ENCODE measurements at places on chromosomes 1 and 21.

DNA sequence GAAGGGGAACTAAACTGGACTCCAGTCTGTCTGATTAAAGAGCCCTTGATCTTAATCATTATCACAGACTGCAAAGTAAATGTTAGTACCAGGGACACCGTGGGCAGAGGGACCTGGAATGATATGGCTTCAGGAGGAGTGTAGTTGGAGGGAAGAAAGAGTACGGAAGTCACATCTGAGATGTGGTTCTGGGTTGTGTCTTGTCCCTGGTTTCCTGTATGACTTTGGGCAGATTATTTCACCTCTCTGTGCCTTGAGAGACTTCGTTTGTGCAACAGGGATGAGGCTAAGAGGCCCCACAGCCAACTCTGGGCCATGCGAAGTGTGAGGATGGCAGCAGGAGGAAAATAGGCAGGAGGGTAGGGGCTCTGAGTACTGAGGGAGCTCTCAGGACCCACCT, 76.1 kb upstream of the SLC2A1 start:
- no peak for DNase-seq

DNA sequence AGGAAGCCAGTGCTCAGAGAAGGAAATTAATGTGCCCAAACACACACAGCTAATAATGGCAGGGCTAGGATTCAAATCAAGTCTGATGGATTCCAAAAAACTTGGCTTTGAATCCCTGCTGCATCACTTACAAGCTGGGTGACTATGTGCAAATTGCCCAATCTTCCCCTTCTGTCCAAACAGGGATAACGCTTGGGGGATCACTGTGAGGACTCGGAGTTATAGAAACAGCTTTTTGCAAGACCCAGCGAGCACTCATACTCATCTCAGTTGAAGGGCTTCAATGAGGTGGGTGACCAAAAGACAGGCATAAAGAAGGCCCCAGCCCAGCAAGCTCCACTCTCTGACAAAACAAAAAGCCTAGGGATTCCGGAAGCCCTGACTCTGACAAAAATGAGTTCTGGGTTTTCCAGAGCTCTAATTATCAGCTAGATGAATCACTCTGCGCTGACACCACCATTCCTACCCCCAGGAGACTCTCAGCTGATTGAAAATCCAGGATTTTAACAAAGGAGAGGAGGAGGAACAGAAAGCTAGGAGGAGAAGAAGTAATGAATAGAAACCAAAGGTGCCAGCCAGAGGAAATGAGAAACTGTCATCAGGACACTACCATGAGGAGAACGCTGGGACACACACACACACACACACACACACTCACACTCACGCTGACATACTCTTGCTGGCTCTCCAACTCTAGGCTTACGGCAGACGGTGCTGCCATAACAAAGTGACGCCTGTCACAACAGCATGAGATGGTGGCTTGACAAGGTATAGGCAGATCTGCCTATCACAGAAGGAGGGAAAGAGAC, 1.6 kb upstream of the STK40 start:
- DNase-seq: no peak

DNA sequence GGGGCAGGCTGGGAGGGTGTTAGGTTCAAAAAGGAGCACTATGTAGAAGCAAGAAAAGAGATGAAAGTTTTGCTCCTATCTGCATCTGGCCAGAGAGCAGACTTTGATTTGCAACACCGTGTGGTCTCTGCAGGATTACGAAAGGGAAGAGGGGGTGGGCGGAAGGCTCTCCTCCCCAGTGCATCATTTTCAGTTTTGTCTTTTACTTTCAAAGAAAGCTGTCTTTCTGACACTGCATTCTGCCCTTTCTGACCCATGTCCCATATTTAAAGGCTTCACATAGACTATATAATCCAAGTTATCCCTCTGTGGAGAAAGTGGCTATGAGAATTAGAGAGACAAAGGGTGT, 126.5 kb downstream of the RHOU start:
- DNase-seq: no peak

DNA sequence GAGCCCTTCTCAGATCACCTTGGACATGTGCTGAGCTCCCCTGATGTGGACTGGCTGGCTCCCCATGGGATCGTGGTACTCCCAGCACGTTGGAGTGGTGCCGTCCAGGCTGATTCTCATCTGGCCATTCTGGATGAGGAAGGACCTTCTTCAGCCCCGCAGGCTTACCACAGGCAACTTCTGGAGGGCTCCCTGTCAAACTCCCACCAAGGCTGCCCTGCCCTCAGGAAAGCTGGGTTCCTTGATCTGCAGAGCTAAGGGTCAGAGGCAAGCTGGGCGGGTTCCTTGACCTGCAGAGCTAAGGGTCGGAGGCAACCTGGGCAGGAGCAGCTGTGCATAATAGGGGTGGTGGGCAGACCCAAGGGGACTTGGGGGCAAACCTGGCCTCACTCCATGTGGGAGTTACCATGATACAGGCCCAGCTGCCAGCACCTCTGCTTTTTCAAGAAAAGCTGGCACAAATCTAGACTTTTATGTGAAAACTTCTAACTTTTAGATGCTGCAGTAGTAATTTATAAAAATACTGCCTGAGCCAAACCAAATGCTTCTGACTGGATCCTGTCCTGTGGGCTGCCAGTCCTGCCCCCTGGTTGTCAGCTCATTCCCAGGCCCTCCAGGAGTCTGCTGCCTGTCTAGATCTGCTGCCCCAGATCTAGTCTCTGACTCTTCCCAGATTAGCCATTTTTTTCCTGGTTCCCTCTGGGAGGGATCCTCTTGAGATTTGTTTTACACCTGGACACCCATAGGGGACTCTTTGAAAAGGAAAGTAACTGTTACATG, 5.6 kb upstream of the THEM5 start:
- no peak for DNase-seq

- DNase-seq: no peak
These were observed 20.4 kb downstream of the H3-3A start for GRCh38 chr1:226082959-226083301.

DNA sequence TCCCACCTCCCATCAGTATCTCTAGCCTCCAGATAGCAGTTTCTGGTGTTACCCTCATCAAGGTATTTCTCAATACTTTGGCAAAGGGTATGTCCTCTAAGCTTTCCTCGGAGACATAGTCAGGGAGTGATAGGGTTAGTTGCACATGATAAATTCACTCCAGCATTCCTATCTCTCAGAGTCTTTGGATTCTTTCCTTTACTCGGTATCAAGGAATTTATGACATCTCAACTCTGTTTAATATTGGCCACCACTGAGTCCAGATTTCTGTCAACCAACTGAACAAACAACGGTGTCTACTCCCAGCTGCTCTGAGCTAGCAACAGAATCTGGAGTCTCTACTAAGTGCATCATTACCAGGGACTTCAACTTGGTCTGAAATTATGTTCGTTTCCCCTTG, 233.4 kb downstream of the TM2D1 start:
- DNase-seq: no peak

Data from naive thymus-derived CD8-positive, alpha-beta T cell (primary cell).